ENCODE measurements at places on chromosomes 12 and 14.

- no peak for DNase-seq
These were observed 45.9 kb downstream of the NOC4L start for GRCh38 chr12:132190012-132190755.

DNA sequence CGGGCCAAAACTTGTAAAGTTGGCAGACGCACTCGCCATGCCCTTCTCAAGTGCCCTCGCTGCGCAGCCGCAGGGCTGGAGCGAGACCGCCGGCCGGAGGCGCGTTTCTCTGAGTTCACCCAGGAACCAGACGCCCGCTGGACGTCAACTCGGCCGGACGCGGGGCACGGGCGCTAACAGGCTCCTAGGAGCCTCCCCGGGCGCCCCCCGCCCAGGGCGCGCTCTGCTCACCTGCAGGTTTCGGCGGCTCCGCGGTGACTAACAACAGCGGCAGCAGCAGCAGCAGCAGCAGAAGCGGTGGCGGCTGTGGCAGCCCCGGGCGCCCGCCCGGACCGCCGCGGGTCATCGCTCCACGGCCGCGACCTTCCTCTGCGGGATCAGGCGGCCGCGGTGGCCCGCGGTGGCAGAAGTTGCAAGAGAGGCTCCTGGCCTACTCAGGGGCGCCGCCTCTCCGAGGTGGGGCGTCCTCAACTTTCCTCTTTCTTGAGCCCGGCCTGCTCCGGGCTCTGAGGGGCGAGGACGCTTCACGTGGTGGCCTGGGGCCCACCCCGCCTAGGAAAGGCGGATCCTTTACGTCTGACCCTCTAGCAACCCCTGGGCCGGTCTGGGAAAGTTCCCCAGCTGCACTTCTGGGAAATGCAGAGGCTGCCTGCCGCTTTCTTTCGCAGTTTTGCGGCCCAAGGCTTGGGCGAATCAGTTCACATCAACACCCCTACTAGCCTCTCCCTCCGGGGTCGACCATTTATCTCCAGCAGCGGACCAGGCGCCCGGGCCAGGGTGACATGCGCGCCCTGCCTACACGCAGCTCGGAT lies at the start of gene PLBD1:
Gene PLBD1 (minus strand): TSS at position 533 of the 812 bp plus-strand sequence. CDS start 187 bp downstream, at position 346.
- no peak for DNase-seq

DNA sequence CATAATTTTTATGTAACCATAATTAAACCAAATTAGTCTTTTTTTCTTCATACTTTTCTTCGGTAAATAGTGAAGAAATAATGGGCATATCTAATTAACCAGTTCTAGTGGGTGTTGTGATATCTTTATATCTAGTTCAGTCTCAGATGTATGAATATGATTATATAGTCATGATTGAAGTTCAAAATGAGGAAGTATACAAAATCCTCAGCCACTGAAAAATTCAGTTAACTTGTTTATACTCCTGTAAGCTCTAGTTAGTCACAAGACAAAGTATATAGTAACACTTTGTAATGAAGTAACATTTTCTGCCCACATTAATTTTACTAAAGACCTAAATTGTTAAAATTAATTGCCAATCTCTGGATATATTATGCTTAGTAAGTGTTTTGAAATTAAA lies 46.5 kb downstream of the CAND1 start:
- no peak for DNase-seq

- no peak for DNase-seq
These were observed 7.7 kb upstream of the DYRK2 start for GRCh38 chr12:67640863-67641262.

DNA sequence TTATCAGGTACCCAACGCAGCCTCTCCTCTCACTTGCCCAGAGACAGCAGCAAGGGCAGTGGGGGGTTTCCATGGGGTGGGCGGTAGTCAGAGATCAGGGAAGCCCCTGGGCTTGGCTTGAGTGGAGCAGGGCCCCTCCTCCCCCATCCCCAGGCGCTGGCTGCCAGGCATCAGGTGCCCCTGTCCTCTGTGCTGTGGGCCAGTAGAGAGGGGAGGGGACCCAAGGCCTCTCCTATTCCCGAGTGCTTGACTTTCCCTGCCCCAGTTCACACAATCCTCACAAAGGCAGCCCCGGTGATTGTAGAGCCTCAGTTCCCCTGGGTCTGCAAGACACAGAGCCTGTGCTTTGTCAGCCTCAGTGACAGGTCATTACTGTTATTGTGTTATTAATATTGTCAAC lies 57.7 kb downstream of the MVK start:
- no peak for DNase-seq

GRCh38 chr12:50734409-50735263 lies 29.3 kb upstream of the ATF1 start:
- DNase-seq: no peak

DNA sequence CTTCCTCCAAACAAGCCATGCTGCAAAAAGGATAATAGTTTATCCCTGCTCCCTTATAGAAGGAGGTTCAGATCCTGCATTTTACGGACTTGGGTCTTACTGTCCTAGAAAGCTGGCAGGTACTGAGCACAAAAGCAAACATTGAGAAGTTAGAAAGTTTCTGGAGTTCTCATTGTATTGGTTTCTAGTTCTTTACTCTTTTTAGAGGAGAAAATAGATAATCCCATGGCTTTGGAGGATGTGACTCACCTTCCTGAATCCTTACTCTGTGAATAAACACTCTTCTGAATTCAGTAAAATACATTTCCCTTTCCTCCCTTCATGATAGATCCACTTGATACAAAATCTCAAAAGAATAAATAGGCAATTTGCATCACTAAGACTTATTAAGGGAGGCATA lies 188.9 kb downstream of the NPAS3 start:
- no peak for DNase-seq

DNA sequence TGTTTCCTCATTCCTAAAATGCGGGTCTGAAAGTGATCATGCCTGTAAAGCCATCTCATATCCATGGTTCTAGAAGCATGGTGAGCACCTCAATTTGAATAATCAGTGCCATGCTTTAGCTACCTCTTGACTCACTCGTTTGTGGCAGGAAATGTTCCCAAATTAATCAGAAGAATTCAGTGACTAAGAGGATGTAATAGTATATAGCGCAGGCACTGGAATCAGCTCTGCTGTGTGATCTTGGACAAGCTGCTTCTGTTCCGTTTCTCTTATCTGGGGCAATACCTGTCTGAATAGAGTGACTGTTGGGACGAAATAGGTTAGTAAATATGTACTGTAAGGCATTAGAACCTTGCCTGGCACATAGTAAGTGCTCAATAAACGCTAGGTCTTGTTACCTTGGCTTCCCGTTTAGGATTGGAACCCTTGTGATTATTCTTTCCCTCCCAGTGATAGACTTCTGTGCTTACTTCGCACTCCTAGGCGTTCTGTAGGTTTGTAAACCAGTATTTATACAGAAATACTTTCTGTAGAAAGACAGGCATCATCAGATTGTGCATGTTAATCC lies 820 bp upstream of the SMAGP start:
- no peak for DNase-seq

DNA sequence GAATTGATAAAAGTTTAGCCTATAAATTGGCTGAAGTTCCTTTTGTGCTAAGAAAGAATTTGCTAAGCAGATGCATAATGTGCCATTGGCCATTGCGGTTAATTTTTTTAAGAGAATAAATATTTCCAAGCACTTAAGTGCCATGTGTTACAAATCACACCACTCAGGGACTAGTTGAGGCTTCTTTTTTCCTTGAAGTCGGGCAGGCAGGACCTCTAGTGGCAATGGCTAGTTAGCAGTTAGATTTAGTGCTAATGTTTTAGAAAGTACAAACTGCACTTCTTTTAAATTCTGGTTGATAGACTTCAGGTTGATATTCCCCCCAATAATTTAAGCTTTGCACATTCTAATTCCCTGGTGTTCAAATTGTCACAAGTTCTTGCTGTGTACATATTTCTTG lies 294.3 kb downstream of the APAF1 start:
- DNase-seq: no peak

- DNase-seq: no peak
These were observed 54.5 kb upstream of the TMEM260 start for GRCh38 chr14:56524971-56525677.

DNA sequence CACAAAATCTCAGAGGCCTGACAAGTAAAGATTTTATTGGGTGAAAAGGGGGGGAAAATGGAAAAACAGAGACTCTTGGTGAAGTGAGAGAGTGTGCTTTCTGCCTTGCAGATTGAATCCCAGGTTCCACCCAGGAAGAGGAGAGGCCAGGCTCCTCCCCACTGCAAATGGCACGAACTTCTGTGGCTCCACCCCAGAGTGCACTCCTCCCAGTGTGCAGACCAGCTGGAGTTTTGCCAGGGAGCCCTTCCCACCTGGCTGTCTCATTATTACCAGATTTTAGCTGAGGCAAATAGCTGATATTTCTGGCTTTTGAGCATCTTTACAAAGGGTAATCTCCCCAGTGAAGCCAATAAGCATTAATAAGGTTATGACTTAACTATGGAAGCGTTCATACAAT lies 51.9 kb downstream of the TESPA1 start:
- no peak for DNase-seq

- no peak for DNase-seq
These were observed 267.2 kb upstream of the BTG1 start for GRCh38 chr12:92412856-92413255.

DNA sequence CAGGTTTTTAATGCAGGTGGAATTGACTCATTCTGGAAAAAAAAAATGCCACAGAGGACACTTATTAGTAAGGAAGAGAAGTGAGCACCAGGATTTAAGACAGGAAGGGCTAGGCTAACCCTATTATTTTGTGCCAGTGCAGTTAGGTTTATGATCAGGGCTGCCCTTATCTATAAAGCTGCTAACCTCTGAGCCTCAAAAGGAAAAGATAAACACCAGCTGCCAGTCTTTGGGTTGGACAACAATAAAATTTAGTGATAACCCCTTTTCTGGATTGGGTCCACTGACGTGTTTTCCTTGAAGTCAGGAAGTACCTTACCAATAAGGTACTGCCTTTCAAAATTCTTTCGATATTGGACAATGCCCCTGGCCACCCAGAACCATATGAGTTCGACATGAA lies 128.9 kb downstream of the NUBPL start:
- no peak for DNase-seq

GRCh38 chr12:85836197-85837090 lies at the start of gene RASSF9:
Gene RASSF9 (minus strand): TSS chr12:85836409. CDS start chr12:85836201, 208 bp downstream.
- DNase-seq: no peak

DNA sequence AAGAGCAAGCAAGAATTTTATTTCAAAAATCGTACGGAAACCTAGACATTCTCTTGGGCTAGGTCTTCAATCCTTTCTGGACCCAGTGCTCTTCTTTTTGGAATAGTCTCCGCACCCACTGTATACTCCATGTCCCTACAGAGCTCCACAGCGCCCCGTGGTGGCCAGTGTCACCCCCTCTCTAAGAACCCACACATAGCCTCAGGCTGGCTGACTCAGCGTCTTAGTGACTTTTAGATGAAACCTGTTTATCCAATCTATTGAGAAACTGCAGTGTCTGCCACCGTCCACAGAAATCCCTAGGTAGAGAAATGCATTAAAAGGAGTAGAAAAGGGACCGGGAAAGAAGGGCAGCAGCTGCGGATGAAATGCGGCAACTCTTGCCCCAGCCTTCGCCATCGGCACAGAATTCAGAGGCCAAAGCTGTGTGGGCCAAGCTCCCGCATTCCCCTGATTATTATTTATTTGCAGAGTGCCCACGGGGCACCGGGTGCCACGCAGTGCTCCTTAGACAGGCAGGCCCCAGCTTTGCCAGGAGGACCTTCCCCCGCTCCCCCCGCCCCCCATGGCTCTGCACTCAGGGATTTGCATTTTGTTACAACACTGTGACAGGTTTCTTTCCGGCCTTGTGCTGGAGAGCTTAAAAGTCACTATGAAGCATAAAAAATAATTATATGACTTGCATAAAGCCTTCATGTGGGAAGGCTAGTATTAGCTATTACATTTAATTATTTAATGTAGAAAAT lies 170.1 kb upstream of the FKBP4 start:
- no peak for DNase-seq

GRCh38 chr12:2691345-2692071 lies 103.3 kb upstream of the FKBP4 start:
- DNase-seq: no peak

DNA sequence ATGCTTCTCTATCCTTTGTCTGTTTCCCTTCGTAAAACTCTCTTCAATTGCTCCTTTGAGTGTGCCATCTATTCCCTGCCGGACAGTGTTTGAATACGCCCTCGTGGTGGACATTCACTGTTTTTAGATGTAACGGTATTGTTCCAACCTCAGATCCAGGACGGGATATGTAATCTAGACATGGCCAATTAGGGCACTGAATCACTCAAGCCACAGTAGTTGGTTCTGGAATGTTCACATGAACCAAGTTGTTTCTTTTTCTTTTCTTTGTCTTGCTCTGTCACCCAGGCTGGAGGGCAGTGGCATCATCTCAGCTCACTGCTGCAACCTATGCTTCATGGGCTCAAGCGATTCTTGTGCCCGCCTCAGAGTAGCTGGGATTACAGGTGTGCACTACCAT lies 204.2 kb upstream of the PLXNC1 start:
- DNase-seq: no peak

DNA sequence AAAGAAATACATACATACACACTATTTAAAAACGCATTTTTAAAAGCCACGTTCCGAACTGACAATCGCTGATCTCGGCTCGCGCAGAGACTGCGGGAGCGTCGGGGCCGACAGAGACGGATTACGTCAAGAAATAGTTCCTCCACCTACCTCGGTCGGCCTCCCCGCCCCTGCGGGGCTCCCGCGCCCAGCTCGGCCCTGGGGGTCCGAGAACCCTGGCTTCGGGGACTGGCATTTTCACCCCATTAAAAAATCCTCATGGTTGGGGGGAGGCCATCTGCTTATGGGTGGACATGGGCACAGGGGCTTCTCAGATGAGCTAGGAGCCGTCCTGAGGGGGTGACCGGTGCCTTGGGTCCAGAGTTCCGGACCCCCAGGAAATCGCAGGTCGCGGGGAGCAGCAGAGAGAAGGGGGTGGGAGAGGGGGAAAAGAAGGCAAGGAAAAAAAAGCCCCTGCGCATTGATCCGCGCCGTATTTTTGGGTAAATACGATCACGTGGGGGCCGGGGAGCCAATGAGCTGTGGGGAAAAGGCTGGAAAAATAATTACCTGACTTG lies 324 bp upstream of the HOXC9 start:
- no peak for DNase-seq

- no peak for DNase-seq
These were observed 80.8 kb downstream of the BHLHE41 start for GRCh38 chr12:26044007-26044394.

GRCh38 chr14:35332517-35333263 lies 40.5 kb downstream of the PSMA6 start:
- no peak for DNase-seq

- DNase-seq: no peak
These were observed 194.7 kb upstream of the FAR2 start for GRCh38 chr12:28954333-28954732.

- no peak for DNase-seq
These were observed 78.9 kb downstream of the AKAP6 start for GRCh38 chr14:32408018-32408417.

- DNase-seq: no peak
These were observed 34.4 kb upstream of the PSMA6 start for GRCh38 chr14:35257809-35258208.

GRCh38 chr14:35213869-35214387 lies 78.3 kb upstream of the PSMA6 start:
- DNase-seq: no peak
